ENCODE measurements at places on chromosomes 13 and 19.

- DNase-seq = no peak
Observed at GRCh38 chr13:77136902-77137420, 110.0 kb upstream of the FBXL3 start.

- no peak for DNase-seq
Observed at GRCh38 chr13:95039415-95039814, 261.8 kb downstream of the ABCC4 start.

DNA sequence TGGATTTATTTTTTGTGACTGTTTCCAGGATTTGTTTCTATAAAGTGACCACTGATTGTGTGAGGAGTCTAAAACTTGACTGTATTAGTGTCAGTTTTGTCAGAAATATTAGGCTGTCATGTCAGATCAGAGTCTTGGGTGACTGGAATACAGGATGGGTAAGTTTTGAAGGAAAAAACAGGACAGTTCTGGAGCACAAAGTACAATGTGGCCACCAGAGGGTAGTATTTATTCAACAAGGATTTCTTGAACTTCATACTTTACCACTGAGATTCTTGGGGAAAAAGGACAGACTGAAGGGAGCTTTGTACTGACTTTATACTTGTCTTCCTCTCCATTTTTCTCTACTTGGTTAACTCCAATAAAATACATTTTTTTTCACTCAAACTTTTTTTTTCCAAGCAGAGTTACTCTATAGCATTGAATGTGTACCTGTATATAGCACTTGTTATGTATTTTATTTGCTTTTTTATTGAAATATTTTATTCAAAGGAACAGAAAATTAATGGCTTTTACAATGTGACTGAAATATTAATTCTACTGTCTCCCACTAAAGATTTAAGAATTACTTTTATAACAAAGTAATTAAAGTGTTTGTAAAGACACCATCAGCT lies 51.1 kb downstream of the LMO7 start:
- DNase-seq = no peak

DNA sequence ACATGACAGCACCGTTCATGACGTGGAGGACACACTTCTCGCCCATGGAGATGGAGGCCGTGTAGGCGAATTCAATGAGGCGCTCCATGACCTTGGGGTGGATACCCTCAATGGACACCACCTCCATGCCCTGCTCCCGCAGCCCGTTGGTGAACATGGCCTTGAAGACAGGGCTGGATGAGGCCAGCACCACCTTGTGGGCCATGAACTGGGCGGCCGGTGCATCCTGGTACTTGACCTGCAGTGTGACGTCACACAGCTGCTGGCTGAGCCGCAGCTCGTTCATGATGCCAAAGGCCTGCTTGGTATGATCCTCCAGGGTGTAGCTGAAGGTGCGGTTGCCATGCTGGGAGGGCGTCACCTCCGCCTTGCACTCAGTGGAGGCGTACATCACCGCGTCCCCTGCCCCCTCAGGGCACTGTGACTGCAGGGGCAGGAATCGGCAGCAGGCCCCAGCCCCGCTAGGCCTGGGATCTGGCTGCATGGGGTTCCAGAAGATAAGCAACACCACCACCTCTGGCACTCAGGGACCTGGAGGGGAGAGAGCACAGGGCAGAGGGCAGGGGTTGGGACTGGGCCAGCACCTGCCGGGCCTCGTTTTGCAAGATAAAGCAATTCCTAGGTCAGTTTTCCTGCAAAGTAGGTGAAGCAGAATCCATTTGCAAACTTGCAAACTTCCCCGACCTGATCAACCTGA lies 3.5 kb downstream of the KEAP1 start:
- no peak for DNase-seq

DNA sequence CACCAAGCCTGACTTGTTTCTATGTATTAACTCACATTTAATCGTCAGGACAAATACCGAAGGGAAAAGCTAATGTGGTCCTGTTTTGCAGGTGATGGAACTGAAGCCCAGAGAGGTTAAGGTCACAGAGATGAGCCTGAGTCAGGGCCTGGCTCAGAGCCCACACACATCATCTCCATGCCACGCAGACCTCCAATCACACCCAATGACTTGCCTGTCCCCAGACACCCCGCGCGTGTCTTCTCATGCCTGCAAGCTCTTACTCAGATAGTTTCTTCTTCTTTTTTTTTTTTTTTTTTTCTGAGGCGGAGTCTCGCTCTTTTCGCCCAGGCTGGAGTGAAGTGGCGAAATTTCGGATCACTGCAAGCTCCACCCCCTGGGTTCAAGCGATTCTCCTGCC lies 16.4 kb downstream of the SIX5 start:
- no peak for DNase-seq

- DNase-seq = no peak
Observed at GRCh38 chr13:112686987-112687386, 2.9 kb upstream of the ATP11A start.

DNA sequence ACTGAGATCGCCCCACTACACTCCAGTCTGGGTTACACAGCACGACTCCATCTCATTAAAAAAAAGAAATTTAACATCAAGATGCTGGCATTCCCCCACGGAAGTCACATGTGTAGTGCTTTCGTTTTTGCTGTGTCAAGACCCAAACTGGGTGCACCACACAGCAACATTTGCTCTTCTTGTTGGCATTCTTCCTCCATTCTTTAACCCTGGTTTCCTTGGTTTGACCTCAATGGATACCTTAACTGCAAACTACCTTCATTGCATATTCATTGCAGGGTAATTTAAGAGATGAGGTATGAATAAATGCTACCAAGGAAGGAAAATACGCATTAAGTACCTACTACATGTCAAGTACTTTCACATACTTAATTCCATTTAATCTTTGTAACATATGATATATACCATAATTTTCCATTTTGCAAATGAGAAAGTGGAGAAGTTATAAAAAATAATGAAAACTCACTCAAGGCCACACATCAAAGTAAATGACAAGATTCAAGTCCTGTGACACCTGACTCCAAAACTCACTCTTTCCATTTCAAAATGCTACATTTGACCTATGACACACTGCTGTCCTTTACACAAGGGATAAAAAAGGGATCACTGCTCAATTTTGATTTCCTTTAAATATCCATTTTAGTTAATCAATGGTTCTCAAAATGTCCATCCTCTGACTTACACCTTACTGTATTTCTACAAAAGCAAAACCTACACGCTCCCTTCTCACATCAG lies 59.2 kb downstream of the STK24 start:
- DNase-seq = no peak

GRCh38 chr19:35347930-35348298 lies 212 bp downstream of the FFAR1 start:
- no peak for DNase-seq

GRCh38 chr13:28753946-28754345 lies 35.2 kb upstream of the SLC46A3 start:
- no peak for DNase-seq
